ENCODE measurements at places on chromosomes 11 and 22.

GRCh38 chr22:46984751-46985506, 222.5 kb downstream of the TBC1D22A start:
- DNase-seq, result no peak

DNA sequence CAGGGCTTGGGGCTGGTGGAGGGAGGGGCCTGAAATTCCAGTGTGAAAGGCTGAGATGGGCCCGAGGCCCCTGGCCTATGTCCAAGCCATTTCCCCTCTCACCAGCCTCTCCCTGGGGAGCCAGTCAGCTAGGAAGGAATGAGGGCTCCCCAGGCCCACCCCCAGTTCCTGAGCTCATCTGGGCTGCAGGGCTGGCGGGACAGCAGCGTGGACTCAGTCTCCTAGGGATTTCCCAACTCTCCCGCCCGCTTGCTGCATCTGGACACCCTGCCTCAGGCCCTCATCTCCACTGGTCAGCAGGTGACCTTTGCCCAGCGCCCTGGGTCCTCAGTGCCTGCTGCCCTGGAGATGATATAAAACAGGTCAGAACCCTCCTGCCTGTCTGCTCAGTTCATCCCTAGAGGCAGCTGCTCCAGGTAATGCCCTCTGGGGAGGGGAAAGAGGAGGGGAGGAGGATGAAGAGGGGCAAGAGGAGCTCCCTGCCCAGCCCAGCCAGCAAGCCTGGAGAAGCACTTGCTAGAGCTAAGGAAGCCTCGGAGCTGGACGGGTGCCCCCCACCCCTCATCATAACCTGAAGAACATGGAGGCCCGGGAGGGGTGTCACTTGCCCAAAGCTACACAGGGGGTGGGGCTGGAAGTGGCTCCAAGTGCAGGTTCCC, at the start of gene APOC3:
TSS of gene APOC3 (plus strand) at position 383 of the 659 bp plus-strand sequence. CDS start 676 bp downstream, outside the sequence.
- no peak for DNase-seq

- no peak for DNase-seq
Measured at GRCh38 chr11:5204787-5205186, 4.3 kb upstream of the OR51V1 start.

GRCh38 chr11:38990139-38990538, 2392.1 kb upstream of the RAG2 start:
- DNase-seq, result no peak

GRCh38 chr11:78763664-78764063, 189.0 kb upstream of the NARS2 start:
- no peak for DNase-seq

DNA sequence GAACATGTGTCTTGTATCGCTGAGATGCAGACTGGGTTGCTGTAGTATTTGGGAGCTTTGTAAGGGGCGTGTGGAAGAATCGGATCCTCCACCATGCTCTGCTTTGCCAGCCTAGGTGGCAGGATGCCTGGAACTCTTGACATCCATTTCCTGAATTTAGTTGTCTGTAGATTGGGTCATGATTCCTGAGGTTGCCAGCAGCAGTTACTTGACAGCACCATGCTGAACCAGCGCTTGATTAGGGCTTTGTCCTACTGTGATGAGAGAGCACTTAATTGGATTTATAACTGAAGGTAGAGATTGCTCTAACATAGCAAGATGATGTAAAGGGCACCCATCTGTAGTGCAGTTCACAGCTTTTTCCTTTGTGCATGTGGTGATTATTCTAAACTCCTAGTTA, 75.6 kb upstream of the HORMAD2 start:
- DNase-seq, result no peak

DNA sequence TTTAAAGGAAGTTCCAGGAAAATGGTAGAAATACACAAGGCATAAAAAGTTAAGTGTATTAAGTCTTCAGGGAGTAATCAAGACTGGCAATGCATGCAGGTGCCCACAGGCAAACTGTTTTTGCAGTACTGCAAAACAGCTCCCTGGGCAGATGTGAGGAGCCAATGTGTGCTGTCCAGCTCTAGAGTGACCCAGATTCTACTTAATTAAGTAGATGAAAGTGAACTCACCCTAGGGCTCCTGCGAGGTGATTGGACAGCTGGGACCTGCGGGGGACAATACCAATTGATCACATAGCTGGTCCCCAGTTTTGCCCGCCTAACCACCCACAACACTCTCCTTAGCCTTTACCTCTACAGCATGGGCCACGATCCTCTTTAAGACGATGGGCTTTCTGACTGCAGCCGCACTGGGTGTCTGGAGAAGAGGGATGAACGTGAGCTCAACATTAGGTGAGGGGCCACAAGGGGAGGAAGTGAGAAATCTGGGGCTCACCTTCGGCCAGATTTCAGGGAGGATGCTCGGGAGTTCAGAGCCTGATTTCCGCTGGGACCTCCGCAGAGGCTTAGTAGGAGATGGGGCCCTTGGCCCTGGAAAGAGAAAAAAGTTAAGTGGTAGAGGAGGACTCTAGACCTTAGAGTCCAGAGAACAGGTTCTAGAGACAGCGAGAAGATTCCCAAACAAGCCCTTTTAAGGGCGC, 556 bp downstream of the CDCA5 start:
- no peak for DNase-seq

GRCh38 chr11:60040109-60040508, at the start of gene OOSP2:
Gene OOSP2, plus strand, starts transcription at chr11:60040409. Its CDS starts 51 bp downstream, at chr11:60040460.
- DNase-seq, result no peak

DNA sequence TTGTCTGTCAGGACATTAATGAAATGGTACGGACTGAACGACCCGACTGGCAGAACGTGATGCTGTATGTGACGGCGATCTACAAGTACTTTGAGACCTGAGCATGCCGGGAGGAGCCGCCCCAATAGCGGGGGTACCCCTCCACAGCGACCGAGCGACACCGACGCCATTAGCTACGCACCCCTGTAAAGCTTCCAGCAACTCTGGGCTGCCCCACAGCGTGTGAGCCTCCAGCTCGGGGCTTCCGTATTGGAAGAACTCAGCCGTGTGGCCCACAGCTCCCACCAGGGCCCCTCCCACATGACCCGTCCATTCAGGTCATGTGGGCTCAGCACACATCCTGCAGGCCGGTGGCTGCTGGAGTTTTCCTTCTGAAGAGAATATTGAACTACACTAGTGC, 12.9 kb upstream of the ADORA2A start:
- no peak for DNase-seq

DNA sequence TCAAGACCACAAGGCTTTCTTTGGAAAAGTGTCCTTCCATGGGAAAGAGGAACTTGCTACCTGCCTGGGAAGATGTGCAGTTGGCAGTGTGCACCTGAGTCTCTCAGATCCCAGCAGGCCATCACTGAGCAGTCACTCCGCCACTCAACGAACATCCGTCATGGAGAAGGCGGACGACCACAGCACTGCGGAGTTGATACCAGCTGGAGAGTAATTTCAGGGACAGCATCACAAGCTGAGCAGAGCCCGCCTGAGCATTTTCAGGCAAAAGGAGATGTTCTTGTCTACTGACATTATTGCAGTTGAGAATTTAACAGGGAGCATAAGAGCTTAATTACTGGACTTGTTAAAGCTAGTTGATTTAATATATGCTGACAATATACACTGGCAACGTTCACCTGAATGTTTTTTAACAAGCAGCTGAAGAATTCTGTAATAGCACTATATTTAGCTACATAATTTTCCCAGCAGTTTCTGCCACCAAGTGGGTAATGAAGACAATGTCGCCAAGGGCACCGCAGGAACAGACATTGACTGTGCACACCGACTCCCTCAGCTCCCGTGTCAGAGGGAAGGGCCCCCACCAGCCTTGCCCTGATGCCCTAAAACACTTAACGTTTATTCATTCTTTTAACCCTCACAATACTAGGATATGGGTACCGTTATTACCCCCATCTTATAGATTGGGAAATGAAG, 52.4 kb upstream of the ARFGAP3 start:
- peak; percentile 40 for DNase-seq

GRCh38 chr11:133712051-133712560, 133.2 kb downstream of the SPATA19 start:
- DNase-seq, result no peak

DNA sequence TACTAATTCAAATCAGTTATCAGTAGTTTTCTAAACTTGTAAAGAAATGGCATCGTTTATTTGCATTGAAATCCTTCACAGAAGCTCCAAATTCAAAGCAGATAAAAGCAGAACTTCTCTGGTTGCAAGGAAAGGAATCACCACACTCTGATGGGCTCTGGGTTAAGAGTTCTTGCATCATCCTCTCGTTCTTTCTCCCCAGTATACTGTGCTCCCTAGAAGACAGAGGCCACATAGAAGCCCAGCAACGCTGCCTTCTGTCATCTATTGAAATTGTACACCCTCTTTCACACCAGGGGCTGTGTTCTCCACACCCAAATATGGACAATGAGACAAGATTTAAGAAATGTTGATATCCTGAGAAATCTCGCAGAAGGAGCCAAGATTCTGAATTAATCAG, 29.3 kb downstream of the FAT3 start:
- no peak for DNase-seq

DNA sequence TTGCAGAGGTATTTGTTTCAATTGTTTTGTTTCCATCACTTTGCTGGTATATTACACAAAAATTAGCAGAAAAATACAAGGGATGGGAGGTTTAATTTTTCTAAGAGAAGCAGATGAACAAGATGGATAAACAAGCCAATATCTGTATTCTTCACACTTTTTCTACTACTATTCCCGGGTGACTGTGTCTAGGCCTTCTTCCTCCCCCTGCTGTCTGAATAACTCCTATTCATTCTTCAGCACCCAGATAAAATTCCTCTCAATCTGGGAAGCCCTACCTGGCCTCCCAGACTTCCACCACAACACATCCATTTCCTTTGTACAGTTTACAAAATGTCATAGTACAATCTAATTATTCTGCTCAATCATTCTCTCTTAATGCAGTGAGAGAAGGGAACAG, 666.6 kb upstream of the TENM4 start:
- DNase-seq, result no peak

- no peak for DNase-seq
Measured at GRCh38 chr11:116955949-116956348, 118.5 kb upstream of the APOA1 start.

GRCh38 chr22:44363013-44363979, 50.5 kb upstream of the SHISAL1 start:
- no peak for DNase-seq

DNA sequence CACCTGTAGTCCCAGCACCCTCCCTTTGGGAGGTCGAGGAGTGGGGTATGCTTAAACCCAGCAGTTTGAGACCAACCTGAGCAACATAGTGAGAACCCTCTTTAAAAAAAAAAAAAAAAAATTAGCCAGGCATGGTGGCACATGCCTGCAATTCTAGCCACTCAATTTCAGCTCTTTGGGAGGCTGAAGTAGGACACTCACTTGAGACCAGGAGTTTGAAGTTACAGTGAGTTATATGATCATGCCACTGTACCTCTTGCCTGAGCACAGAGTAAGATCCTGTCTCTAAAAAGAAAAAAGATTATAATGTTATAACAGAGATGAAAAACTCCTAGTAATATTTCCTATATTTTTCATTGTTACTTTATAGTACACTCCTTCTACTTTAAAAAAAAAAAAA, 23.9 kb downstream of the PIK3C2A start:
- no peak for DNase-seq

DNA sequence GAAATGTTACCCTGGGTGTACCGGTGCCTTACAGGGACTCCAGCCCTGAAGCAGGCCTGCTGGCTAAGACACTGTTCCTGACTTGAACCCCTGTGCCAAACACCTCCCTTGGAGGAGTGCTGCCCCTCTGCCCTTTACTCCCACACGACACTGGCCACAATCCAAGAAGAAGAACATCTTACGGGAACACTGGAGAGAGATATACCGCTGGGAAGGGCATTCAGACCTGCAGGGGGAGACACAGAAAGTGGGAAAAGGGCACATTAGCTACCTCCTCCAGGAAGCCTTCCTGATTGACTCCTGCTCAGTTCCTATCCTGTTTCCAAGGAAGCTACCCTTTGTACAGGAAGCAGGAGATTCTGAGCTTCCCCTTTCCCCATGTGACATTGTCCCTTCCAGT, 18.7 kb downstream of the TMPRSS13 start:
- DNase-seq, result no peak
